Hematopoietic multipotent progenitor cell treated with erythropoietin and hydrocortisone succinate and interleukin-3 and kit ligand, for 15 days (in vitro differentiated cells): ENCODE measurements at places on chromosomes 7 and 10.

DNA sequence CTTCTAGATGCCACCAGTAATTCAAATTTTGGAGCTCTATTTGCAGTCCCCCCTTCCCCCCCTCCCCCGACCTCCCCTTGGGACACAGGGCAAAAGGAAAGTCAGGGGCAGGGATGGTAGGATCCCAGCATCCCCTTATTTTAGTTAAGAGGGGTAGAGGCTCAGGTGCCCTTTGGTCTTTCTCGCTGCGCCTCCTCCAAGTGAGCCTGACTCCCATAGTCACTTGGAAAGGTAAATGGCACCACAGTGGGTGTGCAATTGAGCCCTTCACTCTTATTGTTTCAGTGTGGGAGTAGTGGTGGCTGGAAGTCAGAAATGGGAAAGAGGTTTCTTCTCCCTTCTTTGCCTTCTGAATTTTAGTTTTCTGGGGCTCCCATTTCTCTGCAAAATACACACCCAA, 8.2 kb upstream of the FEZF1 start:
- no peak for DNase-seq

DNA sequence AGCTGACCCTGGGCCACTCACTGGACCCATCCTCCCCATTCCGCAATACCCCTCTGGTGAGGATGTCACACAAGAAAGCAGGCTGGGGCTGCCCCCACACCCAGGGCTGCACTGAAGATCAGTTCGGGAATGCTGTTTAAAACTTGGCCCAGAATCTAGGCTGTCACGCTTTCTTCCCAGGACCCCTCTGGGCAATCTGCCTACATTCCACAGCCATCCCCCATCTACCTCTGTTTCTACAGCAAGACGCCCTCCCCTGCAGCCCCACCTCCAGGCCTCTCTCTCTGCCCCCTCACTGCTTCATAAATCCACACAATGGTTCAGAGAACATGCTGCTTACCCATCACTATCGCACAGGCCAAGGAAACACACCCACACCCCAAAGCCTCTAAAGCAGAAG, 36.1 kb downstream of the XPNPEP1 start:
- no peak for DNase-seq

GRCh38 chr7:4191046-4191445, 491.0 kb upstream of the FOXK1 start:
- DNase-seq = no peak

DNA sequence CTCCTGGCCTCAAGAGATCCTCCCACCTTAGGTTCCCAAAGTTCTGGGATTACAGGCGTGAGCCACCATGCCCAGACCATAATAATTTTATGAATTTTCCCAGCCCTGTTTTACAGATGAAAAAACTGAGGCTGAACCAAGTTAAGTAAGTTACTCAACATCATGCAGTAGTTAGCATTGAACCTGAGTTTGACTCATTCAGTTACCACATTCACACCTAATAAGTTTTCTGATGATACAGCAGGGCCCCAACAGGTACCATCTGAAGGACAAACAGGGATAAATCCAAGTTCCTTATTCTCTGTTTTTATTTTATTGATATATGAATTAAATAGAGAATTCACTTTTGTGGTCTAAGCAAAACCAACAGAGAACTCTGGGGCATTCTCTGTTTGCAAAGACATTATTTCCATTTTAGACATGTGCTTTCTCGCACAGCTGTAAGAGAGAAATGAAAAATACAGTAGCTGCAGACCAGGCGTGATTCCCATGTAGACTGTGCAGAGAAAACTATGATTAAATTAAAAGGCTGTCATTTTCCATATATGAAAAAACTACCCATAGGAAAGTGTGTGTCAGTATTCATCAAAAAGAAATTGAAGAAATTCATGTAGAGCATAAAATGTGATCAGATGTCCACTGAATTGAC, 26.6 kb downstream of the APBB1IP start:
- no peak for DNase-seq

DNA sequence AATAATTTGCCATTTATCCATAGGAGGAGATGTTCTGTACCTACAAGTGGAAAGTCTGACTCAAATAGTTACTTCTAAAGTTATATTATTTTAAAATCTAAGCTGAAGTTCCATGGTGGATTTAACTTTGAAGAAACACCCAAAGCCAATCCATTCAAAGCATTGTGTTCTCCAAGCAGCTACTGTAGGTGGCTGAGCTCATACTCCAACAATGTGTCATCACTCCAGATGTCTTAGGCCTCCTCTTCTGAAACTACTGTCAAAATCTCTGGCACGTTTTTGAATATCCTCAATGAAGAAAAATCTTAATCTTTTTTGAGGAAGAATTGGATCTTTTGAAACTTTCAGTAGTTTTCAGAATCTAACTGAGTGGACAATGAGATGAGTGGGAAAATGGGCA, 169.1 kb downstream of the PTEN start:
- no peak for DNase-seq
